ENCODE measurements at places on chromosomes 13 and 19.

DNA sequence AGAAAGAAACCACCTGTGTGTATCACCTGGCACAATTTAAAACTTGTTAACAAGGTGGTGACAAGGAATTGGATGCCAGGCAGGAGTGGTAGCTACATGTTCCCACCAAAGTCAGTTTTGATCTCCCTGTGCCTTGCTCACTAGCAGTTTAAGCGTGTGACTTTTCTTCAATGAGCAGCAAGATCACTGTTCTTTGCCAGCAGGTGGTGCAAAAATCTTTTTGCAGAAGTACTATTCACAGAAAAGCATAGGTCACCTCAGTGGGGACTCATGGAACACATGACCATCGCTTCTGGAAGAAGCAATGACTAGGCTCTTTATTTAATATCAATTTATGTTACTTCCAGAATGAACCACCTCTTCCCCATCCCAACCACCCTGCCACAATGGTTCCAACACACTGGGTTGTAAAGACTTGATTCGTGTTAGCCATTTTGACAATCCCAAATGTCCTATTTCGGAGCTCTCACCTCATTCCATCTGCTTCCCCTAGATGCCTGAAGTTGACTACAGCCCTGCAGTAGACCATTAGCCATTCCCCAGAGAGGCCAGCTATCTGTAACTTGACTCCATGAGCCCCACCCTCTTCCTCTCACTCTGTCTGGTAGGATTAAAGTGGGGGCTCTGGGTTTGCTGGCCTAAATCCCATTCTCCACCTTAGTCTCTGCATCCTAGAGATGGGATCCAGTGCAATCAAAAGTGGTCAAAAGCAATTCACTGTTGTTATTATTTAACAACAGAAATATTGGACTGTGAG is 59.1 kb upstream of the TNFRSF19 start:
- no peak for DNase-seq

- no peak for DNase-seq
Measured at GRCh38 chr13:55669051-55669450, 1471.7 kb upstream of the PRR20A start.

- no peak for DNase-seq
Measured at GRCh38 chr19:4715529-4716221, 8.0 kb downstream of the DPP9 start.

GRCh38 chr13:41465898-41466320 is 8.6 kb downstream of the RGCC start:
- no peak for DNase-seq

GRCh38 chr19:16603090-16603489 is 24.9 kb downstream of the MED26 start:
- DNase-seq: no peak

- DNase-seq: no peak
Measured at GRCh38 chr13:36175621-36176020, 38.7 kb downstream of the SOHLH2 start.

DNA sequence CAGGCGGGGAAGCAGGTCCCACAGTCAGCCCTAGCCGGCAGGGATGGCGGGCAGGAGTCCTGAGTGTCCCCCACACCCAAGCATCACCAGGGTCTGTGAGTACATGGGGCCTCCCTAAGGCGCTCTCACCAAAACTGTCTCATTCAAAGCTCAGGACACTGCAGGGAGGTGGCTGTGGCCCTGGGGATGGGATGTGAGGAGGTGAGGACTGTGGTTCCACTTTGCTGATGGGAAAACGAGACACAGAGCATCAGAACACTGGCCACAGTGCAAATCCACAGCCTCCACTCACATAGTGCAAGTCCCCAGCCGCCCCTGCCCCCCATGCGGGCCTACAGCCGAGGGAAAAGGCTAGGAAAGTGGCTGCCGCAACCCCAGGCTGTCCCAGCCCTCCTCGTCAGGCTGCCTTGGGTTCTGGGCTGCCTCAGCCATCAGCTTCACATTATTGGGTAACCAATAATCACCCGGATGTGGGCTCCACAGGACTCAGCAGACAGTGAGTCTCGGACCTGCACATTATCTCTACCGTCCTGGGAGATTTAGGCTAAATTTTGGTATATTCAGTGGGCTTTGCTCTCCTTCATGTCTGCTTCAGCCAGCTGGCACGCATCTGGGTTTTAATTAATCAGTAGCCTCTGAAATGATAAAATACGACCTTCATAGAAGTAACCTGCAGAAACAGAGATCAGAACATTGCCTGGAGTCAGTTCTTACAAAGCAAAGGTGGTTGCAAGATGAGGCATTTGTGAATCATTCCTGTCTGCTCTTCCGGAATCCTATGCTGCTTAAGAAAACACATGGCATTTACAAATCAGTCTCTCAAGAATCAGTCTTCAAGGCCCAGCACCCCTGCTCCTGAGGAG is 77.0 kb downstream of the SOX1 start:
- DNase-seq: no peak

Measured in activated naive CD8-positive, alpha-beta T cell treated with anti-CD3 and anti-CD28 coated beads for 36 hours (primary cell).